A673 (cell line): ENCODE measurements at places on chromosomes 13 and 19. TPM values are rescaled to one million over a fixed set of nuclear protein-coding genes. Genes with fewer than 3 reads are reported as not detected.

LHFPL6 gene
- total RNA-seq, result 63.9 and 72.1 TPM in 2 replicates

SLC35E1 gene
- 36.3 and 37.9 TPM in 2 replicates for total RNA-seq

VN1R4 gene
- total RNA-seq, result not detected in 2 replicates

IFNL1 gene
- total RNA-seq, result not detected in 2 replicates

DNA sequence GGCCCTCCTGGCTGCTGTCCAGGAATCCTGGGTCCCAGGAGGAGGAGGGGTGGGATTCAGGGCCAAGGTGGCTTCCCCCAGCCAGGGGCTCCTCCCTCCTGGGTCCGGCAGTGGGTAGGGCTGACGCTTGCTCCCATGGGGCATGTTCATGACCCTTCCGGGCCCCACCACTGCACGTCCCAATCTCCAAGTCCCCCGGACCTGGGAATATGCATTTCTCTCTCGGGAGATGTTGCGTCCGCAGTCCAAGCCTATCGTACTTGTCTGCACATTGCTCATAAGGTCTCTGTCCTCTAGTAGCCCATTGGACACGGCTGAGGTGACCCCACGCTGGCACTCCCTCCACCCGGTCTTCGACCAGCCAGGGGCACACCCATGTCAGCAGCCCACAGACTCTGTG, 192.3 kb downstream of the TEX29 start:
- no peak for DNase-seq

- no peak for DNase-seq
Measured at GRCh38 chr19:54696117-54696548, 28.1 kb upstream of the KIR3DL3 start.

DNA sequence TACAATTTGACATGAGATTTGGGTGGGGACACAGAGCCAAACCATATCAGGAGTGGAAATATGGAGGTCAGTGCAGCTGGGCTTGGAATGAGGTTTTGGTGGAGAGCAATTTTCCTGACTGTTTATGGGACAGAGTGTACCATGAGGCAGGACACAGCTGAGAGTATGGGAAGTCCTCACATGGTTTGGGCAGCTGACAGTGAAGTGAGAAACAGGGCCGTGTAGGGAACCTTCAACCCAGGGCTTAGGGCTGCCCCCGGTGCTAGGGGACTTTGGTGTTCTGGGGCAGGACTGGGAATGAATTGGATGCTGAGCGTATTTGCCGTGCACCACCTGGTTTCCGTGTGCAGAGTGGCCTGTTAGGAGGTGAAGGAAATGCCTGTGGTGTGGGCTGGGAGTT, 6.1 kb downstream of the ZNF548 start:
- DNase-seq, result no peak

GRCh38 chr13:88246239-88246638, 575.1 kb downstream of the SLITRK5 start:
- no peak for DNase-seq
